ENCODE measurements at places on chromosomes 2 and 18.

GRCh38 chr2:67918471-67918870, 144.3 kb downstream of the C1D start:
- no peak for DNase-seq

GRCh38 chr2:157076526-157077161, 180.9 kb upstream of the GALNT5 start:
- no peak for DNase-seq

DNA sequence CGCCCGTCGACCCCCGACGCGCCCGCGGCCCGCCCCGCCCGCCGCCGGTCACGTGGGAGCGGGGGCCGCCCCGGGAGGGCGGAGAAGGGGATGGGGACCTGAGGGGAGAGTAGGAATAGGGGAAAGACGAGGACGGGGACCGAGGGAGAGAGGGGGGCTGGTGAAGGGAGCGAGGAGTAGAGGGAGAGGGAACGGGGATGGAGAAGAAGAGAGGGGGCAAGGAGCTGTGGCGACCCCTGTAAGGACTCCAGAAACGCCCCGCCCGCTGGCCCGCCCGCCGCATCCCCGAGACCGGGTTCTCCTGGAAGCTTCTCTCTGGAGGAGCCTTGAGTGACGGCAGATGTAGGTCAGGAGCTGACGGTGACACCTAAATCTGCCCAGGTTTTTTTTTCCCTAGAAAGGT, 615 bp downstream of the ADNP2 start:
- peak; percentile 84 for DNase-seq

DNA sequence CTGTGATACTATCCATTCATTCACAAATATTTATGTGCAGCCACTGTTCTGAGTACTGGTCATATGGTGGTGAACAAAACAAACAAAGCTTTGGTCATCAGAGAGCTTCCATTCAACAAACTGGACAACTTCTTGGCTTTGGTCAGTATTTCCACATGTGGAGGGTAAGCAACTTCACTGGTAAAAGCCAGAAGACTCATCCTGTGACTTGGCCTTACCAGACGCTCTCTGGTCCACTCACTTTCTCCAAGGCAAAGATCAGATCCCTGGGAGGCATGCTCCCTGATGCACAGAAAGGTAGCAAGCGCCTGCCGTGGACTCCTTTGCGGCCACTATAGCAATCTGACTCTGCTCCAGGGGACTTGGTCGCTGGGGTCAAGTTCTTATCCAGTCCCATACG, 179.5 kb downstream of the EN1 start:
- DNase-seq = no peak

DNA sequence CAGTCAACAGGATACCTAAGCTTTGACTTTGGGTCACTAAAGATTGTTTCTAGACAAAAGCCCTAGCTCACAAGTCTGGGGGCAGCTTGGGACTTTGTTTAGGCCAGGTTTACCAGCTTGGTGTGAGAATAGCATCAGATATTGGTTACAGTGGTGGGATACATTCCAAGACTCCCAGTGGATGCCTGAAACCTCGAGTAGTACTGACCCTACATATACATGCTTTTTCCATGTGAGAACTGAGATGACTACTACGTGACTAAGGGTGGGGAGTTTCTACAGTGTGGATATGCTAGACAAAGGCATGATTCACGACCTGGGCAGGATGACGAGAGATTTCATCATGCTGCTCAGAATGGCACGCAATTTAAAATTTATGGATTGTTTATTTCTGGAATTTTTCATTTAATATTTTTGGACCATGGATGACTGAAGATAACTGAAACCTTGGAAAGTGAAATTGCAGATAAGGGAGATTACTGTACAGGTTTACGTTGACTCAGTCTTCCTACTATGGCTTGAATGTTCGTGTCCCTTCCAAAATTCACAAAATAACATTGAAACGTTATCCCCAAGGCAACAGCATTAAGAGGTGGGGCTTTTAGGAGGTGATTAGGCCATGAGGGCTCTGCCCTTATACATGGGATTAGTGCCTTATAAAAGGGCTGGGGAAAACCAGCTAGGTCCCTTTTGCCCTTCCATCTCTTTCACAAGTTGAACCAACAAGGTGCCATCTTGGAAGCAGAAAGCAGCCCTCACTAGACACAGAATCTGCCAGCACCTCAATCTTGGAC, 50.2 kb upstream of the CTAGE1 start:
- DNase-seq = no peak

DNA sequence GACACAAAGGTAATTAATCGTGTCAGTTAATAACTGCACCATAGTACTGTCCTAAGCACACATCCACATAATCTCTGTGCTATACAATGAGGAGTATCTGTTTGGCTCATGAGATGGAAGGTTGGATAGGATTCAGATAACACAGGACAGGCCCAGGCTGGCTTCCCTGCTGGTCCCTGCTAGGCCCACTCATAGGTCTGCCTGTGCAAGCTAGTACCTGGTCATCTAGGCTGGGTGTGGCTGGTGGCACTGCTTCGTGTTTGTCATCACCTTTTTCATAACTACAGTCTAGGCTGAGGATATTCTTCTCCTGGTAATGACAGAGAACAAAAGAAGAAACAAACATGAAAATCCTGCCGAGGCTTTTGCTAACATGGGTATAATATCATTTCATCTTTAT, 392.8 kb downstream of the TRIB2 start:
- DNase-seq = no peak

GRCh38 chr18:10965119-10965518, 184.2 kb downstream of the PIEZO2 start:
- DNase-seq = no peak

DNA sequence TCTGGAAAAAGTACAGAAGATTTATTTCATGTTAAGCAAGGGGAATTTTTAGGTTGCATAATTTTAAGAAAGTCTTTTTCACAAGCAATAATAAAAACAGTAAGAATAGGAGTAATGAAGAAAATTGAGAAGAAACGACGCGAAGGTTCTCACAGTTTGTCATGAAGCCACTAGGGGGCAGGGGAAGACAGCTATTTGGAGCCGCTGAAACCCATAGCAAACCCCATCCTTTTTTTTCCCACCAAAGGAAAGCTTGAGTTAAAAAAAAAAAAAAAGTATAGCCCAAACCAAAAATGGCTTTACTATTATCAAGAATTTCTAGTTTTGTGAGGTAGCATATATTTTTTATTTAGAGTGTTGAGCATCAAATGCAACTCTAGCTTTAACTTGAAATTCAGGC, 300.9 kb downstream of the PHLPP1 start:
- DNase-seq = peak; percentile 34

- no peak for DNase-seq
Measured at GRCh38 chr2:64112016-64112415, 32.2 kb downstream of the PELI1 start.

DNA sequence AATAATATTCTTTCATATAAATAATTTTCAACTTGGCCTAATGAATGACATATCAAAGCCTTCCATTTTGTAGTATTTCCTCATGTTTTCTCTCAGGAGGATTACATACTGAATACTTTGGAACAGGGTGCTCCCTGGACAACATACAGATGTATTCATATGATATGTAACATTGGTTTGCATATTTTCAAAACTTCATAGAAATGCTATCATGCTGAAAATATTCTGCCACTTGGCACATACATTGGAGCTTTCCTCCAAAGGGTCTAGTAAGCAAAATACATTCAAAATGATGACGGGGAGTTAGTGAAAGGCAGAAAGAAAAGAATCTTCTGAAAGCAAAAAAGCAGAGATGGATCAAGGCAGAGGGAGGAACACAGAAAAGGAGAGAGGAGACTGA, 38.1 kb upstream of the RTN4 start:
- DNase-seq = no peak

DNA sequence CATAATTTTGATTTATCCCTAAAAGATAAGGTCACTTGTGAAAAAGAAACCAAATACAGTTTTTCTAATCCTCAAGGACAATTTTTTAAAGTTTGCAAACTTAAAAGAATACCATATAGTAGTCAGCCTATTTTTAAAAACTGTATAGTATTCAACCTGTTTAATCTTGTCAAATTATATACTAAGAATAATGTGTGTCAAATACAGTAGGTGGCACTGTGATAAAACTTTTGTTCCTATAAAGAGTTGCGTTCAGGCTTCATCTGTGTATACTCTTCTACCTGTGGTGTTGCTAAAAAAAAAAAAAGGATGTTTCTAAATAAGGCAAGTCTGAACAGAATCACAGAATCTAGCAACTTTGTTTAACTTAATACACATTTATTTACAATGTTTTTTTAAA, 68.6 kb downstream of the CCDC138 start:
- no peak for DNase-seq

DNA sequence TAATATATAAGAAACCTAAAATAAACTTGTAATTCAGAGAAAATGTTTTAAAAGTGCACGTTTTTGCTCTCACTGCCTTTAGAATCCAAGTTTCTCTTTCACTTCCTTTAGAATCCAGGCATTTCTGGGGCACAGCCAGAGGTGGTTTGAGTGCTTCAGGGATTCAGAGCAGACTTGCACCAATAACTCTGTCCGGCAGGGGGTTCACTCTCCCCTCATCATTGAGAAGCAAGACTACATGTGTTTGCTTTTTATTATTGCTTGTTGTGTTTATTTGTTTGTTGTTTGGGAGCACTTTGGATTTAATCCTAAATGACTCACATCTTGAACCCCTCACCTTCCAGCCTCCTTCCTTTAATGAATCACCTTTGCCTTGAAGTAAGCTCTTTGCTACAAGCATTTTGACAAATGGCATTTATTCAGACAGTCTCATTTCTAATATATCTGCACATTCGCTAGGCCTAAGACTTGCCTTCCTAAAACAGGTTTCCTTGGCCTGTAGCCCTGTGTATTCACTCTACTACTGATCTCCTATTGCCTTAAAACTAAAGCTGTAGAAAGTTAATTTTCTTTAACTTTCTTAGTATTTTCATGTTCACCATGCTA, 233.5 kb upstream of the ATP5MC3 start:
- DNase-seq = no peak

- no peak for DNase-seq
Measured at GRCh38 chr2:49719241-49719640, 564.9 kb upstream of the FSHR start.

GRCh38 chr2:53103679-53104078, 663.9 kb upstream of the CHAC2 start:
- DNase-seq = no peak

DNA sequence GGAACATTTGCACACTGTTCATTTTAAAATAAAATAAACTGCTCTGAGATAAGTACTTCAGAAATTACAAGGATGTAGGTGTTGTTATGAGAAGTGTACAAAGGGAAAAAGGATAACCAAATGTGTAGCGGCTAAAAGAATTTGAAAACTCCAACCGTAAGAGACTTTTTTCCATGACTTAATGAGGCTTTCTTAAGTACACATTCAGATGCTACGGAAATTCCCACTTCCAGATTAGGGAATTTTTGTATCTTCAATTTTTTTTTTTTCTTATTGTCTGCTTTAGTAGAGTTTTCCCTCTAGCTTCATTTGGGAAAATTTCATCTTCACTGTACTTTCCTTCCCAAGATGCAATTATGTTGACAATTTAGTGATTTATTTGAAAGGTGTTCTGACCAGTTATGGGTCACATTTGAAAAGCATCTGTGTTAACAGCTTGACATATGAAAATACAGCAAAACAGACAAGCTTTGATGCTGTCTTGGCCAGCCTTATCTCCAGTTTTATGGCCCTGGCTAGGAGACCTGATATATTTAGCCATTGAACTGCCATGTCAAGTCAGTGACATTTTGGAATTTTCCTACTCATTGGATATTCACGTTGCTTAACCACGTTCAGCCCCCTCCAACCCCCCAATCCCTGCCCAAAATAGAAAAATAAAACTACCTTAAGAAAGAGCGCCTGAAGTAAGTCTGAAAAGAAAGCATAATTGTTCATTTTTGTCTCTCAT, 105.6 kb downstream of the FEZ2 start:
- no peak for DNase-seq

- DNase-seq = no peak
Measured at GRCh38 chr2:177520324-177520723, 127.8 kb downstream of the AGPS start.

GRCh38 chr2:13533524-13533922, 816.8 kb downstream of the TRIB2 start:
- DNase-seq = no peak

GRCh38 chr2:119259296-119259860, 35.7 kb downstream of the STEAP3 start:
- DNase-seq = peak; percentile 91

DNA sequence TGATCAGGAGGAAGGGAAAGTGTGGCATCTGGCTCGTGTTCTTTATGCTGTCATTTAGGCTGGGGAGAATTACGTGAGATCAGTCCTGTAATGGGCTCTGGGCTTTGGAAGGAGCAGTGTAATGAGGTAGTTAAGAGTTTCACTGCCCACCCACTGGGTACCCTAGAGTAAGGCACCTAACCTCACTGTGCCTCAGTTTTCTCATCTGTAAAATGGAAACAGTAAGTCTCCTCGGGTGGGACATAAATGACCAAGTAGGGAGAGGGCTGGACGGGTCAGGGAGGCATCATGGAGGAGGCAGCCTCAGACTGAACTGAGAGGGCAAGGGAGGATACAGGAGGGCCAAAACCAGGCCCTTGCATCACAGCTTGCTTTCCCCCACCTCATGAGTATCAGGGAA, 97.3 kb upstream of the MCFD2 start:
- DNase-seq = no peak

- DNase-seq = no peak
Measured at GRCh38 chr2:67159929-67160328, 237.2 kb upstream of the ETAA1 start.

DNA sequence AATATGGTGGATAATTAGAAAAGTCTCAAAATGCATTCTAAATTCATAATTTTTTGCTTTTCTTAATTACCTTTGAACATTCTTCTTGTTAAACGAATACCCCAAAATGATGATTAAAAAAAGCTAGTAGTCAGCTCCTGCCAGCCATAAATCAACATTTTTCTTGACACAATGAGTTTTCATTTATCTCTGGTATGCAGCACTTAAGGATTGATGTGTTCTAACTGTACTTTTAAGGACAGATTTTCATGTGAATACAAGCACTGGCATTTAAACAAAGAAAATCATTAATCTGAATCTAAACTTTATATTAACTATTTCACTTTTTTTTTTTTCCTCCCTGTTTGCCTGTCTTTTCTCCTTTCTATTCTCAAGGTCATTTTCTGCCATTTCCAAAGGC, 976.8 kb downstream of the TMEM182 start:
- no peak for DNase-seq

DNA sequence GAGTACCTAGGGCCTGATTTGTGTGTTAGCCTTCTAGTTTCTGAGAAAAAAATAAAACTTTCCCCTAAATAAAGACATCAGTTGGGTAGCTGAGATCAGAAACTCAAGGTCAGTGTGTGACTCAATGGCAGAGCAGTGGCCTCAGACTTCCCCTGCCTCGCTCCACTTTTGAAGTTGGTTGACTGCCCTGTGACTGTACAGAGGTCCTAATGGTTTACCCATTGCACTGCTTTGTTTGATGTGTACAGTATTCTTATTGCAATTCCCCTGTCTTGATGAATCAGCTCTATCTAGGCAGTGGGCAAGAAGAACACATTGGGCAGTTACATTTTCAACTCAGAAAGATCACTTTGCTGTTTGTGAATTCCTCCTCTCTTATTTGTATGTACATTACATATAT, 315.7 kb downstream of the KCNS3 start:
- no peak for DNase-seq

DNA sequence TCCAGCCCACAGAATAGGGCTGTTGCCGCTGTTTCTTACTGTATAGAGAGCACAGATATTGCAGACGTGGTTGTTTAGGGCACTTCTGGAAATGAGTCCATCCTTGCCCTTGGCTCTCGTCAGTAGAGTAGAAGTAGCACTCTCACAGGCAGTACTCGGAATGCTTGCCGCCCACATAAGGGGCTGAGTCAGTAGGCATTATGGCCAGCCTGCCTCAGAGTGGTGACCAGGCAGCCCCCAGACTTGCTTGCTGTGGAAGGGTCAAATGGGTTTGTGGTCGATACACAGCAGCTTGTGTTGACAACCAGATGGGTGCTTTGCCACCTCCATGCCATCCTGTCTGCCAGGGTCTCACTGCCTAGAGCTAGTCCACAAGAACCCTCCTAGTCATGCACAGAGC, 38.7 kb downstream of the PLEKHB2 start:
- DNase-seq = no peak
